ENCODE measurements at places on chromosomes 3 and 15.

DNA sequence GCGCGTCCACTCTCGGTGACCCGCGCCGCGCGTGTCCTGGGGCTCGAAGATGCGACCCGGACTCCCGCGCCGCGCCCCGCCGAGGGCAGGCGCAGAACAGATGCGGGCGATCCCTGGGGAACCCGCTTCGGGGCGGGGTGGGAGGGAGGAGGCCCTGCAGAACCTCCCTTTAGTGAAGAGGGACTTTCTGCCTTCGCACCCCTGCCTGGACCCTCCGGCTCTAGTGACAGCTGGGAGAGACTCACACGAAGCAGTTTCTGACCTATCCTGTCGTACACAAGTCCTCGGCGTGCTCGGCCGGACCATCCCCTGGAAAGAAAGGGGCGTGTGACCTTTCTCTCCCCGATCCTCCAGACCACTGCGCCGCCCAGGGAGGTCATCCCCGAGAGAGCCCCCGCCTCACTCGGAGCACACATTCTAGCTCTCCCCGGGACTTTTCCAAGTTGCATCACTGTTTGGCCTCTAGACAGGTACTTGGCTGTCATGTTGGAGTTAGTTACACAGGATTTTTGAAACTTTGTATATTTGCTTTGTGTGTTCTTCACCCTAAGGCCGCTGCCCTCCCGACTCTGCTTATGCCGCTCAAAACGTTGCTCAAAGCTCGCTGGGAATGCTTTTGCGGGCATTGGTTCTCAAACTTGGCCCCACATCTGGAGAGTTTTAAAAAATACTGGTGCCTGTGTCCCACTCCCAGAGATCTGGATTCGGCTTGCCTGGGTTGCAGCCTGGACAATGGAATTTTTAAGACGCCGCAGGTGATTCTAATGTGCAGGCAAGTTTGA is 582 bp downstream of the CGNL1 start:
- DNase-seq = no peak

DNA sequence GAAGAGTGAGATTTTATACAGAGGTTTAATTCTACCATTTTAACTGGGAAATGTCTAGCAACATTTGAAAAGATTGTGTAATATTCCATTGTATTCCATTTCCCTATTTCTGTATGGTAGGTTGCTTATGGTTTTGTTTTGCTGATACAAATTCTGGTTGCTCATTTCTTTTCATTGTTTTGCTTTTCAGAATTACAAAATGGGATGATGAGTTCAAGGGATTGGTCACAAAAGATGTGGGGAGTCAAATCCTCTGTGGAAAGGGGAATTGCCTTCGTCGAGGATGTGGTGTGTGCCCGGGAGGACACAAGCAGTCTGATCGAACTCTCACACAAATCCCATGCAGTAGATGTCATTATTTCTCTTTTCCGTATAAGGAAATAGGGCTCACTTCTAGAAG is 18.3 kb downstream of the SLCO3A1 start:
- DNase-seq = no peak

GRCh38 chr3:132029182-132029902 is 5.5 kb downstream of the CPNE4 start:
- DNase-seq = peak; percentile 93

DNA sequence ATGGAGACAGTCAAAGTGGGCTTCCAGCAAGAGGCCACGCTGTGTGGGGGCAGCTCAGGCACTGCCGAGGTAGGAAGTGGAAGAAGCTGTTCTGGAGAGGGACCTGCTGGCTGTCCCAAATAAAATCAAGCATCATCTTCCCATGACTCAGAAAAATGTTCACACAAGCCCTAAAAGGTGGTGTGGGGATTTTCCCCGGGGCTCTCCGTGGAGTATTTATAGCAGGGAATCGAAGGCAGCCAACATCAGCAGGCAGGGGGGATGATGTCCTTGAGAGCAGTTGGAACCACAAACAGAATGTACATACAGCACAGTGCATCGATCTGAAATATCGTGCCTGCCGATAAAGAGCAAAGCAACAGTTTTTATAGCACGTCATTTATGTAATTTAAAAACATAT is 27.6 kb downstream of the PRR23E start:
- no peak for DNase-seq

GRCh38 chr15:28962851-28963710 is 77.3 kb downstream of the APBA2 start:
- DNase-seq = no peak

- peak; percentile 60 for DNase-seq
These were observed 775 bp downstream of the CCNDBP1 start for GRCh38 chr15:43186003-43186353.

- no peak for DNase-seq
These were observed 120.2 kb downstream of the OXSM start for GRCh38 chr3:25910105-25910504.

DNA sequence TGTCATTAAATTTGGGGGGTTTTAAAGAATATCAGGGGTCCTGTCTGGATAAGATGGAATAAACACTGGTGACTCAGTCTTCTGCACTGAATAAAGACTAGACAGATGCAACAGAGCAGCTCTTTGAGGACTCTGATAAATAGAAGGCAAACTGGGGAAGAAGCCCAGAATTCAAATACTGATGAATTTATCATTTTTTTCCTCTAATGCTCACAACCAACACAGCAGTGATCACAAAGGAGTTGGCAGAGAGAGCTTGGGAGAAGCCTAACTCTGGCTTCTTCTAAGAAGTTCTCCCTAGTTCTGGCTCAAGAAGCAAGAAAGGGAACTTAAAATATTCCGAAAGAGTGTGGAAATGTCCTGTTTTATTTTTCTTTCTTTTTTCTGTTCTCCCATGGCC is 597.8 kb downstream of the FGF12 start:
- no peak for DNase-seq

DNA sequence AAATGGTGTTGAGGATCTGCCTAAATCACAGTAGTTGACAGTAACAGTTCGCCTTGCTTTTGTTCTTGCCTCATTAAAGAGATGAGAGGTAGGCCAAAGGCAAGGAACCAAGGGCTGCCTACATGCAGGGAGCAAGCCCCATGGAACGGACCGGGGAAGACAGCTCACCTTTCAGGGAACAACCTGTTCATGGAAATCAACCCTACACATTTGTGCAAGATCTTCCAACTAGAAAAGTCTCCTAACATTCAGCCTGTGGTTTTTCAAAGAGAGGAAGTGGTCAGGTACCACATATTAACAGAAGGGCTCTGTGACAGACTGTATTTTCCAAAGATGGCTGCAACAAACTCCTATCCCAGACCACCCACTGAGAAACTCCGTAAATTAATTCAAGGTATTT is 1031.8 kb upstream of the NR2F2 start:
- DNase-seq = peak; percentile 25

GRCh38 chr3:188360364-188360881 is 206.5 kb downstream of the LPP start:
- no peak for DNase-seq

- no peak for DNase-seq
These were observed 113.7 kb upstream of the RASGRP1 start for GRCh38 chr15:38678281-38678680.

GRCh38 chr3:113103588-113103987 is 107.8 kb upstream of the BOC start:
- DNase-seq = peak; percentile 47

DNA sequence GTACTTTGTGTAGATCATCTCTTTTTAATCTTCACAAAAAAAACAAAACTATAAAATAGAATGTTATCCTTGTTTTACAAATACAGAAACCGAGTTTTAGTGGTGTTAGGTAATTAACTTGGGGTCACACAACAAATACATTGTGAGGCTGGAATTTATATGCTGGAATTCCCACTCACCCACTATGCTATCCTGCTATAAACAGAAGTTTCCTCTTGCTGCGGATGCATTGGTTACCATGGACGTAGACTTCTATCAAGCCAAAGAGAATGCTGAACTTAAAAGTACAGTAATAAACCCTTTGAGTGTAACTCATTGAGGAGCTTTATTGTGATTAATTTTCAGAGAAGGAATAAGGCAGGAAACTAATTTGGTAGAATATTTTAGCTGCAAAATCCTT is 9.2 kb downstream of the SNAP23 start:
- DNase-seq = no peak

DNA sequence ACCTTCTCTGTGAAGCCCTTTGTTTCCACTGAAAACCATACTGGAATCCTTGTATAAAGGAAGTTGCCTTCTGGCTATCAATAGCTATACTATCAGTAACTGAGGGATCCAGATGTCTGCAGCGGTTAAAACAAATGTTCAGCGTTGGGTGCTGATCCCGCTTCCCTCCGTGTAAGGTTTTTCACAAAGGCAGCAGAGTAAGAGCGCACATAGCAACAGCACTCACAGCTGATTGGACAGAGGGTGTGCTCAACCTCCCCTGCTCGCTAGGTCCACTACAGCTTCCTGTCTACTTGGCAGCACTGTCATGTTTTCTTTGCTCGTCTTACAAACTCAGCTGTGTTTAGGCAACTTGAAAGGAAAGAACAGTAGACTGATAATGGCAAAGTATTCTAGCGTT is 27.3 kb downstream of the ATOSA start:
- peak; percentile 63 for DNase-seq

DNA sequence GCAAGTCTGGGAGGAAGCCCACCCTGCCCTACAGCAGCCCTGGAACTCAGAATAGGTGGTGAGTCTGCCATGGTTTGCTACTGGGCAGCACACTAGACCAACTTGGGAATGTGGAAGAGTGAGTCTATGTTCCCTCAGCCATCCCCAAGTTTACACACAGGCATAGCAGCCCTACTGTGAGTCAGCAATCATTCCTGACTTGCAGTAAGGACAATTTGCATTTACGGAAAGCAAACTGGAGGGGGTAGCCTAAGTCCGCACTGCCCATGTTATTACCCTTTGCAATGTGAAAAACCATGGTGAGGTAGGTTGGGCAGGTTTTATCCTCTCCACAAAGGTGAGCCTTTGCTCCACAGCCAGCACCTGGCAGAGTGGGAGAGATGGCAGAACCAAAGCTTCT is 4.6 kb downstream of the TCTA start:
- no peak for DNase-seq

DNA sequence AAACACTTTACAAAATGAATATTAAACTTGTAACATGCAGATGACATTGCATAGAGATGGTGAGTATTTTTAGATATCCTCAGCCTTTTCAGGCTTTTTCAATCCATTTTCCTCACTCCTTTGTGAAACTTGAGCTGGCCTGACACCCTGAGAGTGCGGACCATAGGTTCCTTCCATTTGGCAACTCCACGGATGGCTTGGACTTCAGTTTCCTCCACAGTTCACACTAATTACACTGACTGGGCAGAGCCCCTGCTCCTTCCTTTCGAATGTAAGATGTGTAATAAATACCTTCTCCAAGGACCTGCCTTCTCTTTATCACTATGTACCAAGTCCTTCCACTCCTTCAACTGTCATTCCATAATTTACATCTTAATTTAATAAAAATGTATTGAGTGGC is 141.7 kb upstream of the LRIG1 start:
- no peak for DNase-seq

DNA sequence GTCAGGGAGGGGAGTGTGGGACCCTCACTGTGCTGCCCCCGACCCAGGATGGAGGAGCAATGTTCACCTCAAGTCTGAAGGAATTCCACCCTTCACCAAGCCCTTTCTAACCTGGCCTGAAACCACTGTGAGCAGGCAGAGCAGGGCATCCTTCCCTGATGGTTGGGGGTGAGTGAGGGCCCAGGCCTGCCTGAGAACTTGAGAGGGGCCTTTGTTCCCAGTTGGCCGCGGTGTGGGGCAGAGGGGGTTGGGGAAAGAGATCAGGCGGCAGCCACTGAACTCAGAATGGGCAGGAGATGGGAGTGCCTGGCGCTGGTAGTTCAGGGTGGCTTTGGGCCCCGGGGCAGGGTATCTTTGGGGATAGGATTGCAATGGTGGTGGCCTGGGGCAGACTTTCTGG is 103.5 kb upstream of the RPL32 start:
- no peak for DNase-seq

- DNase-seq = peak; percentile 13
These were observed 60.1 kb upstream of the ACTC1 start for GRCh38 chr15:34855413-34855812.

- no peak for DNase-seq
These were observed 234.8 kb downstream of the PTPRG start for GRCh38 chr3:61796088-61796680.

DNA sequence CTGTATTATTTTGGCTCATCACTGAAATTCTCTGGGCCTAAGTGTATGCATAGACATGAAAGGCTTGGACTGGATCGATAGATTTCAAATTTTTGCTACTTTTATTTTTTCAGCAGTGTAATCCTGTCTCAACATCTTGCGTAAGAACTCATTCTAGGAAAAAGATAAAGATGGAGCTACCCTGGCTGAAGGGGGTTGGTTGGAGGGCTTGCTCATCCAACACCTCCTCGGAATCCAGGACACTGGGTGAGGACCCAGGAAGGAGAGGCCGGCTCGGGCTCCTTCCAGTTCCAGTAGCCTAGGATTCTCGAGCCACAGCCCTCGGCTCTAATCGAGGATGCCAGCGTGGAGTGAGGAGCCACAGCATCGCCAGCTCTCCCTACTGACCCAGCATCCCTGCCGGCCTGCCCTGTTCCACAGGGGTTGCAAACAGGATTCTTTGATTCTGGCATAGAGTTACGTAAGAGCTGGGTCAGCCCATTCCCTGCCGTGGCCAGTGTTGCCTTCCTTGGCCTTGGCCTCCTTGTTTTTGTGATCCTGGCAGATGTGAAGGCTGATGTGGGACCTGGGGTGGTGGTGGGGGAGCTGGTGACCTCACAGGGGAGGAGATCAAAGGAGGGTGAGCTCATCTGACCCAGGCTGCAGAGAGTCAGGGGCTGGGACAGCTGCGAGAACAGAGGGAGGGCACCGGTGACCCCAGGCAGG is 149.5 kb downstream of the ALDH1A2 start:
- DNase-seq = no peak

DNA sequence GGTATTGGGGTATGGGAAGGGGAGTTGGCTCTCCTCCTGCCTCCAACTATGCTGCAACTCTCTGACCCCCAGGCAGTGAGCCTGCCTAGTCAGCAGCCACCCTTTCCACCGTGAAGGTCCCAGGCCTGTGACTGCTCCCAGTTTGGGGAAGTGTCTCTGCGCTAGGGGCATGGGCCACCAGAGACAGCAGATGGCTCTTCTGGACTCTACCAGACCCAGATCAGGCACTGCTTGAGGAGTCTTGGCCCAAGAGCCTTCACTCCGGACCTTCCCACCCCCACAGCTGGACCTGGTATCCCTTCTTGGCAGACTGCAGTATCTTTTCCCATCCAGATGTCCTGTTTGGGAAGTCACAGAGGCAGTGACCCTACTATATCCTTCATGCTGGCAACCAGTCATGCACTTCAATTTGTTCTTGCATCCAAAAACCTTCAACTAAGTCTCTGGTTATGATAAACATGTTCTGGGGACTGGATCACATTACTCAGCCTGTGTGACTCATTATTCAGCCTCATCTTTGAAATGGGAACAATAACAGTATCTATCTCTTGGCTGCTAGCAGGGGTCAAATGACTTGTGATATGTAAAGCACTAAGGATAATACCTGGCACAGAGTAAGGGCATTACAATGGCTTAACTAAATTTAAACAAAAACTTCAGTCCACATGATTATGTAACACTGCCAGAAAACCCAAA is 62.7 kb downstream of the POMGNT2 start:
- DNase-seq = no peak

GRCh38 chr3:126121632-126122031 is 37.7 kb upstream of the SLC41A3 start:
- DNase-seq = no peak
